ENCODE measurements at places on chromosomes 1 and 21.

DNA sequence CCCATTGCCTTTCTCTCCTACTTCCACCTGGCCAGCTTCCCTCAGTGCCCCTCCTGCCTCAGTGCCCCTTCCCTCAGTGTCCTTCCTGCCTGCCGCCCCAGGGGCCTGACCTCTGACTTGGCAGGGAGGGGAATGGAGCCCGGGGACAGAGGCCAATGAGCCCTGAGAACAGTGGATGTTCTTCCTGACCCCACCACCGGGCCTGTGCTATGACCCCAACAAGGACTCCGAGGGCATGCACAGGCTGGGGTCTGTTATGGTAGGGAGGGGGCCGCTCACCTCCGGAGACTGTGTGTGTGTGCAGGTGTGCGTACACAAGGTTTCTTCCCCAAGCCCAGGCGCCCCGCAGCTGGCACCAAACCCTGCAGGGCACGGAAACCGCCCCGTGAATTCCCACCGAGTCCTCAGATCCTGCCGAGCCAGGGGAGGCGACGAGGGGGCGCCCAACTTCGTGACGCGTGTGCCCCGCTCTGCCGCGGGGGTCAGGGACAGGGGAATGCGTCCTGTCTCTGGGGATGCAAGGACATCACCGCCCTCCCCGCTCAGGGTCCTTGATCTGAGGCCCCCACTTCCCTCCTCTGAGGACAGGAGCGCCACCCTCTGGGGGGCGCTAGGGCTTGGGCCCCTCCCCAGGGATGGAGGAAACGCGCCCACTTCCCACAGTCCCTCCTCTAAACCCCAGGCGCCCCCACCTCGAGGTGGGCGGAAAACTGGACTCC lies 766 bp downstream of the RAP1GAP start:
- DNase-seq: no peak

DNA sequence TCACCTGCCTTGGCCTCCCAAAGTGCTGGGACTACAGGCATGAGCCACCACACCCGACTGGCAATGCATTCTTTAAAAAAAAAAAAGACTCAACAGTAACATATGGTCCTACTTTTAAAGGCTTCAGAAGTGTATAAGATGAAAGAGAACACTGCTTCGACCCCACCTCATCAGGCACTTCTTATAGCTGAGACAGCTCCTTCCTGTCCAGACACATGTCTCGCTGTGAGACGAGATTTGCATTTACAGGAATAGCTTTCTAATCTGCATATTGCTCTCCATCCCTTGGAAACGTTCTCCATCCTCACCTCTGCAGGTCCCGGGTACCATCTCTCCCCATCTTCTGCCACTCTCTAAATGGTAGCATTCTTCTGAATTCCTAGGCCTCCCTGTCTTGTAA lies 6.7 kb downstream of the AZIN2 start:
- DNase-seq: no peak

DNA sequence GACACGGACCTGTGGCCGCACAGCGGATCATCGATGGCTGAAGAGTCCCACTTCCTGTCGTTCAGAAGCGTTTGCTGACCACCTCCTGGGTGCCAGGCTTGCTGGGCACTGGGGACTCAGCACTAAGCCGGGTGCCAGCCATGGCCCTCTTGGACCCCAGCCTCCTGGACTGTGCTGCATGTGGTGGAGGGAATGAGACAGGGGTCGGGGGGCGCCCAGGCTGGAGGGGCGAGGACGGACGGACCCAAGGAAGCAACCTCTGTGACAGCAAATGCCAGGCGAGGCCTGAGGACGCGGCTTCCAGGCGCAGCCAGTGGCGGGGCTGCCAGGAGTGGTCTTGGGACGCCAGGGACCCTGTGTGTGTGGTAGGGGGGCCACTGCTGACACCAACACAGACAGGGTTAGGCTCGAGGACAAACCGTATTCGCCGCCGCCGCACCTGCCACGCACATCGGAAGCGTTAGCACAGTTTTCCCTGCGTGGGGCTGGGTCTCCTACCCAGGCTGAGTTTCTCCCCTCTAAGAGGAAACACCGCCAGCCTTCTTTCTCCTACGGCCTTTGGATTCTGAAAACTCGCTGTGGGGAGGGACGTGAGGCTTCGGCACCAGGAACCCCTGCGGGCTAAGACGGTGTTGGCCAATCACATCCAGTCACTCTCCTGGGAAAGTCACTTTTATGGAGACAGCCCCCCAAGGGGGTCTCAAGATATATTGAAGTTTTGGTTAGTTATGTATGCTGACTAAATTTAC lies 3.1 kb upstream of the MXRA8 start:
- no peak for DNase-seq

DNA sequence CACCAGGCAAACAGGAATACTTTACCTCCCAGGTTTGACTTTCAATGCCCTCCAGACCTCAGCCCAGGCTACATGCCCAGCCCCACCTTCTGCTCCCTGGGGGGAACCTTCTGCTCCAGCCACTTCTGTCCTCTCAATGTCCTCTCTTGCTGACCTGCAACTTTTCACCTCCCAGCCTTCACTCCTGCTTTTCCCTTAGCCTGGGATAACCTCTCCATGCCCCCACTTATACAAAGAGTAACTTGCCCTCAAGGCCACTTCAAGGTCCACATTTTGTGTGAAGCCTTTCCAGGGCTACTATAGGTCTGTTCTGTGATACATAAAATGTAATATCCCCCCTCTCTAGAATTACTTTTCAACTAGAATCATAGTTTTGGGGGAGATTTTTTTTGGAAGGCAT lies 21.7 kb downstream of the SERTAD4 start:
- no peak for DNase-seq

DNA sequence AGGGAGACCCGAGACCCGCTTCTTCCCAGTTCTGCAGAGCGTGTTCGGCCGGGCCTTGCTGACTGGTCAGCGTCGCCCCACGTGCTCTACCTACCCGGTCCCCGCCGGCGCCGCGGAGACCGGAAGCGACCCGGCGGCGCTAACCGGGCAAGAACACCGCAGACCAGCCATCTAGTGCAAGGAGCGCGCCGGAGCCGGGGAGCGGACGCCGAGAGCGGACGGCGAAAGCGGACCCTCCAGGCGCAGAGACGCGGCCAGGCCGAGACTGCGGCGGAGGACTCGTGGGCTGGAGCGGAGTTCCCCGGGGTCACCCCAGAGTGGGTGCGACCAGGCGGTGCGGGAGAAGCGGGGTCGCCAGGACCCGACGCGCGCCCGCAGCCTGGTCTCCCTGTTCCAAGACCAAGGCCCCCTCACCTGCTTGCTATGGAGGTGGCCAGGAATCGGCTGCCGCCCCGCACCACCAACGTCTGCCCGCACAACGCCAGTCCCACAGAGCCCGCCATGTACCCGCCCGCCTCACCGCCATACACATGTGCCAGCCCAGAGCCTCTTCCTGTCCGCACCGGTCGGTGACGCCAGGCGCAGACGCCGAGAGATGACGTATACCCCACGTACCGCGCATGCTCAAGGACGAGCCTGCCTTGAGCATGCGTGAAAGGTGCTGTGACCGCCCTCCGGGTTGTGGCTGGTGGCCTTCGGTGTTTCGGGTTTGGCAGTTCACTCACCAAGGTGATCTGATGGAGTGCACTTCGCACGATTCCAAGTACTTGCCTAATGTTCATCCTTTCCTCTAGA lies at the start of gene WDR4:
Gene WDR4, minus strand, starts transcription at position 547 of the 795 bp plus-strand sequence. Its CDS starts 44 bp downstream, at position 503.
- DNase-seq: peak; percentile 100

DNA sequence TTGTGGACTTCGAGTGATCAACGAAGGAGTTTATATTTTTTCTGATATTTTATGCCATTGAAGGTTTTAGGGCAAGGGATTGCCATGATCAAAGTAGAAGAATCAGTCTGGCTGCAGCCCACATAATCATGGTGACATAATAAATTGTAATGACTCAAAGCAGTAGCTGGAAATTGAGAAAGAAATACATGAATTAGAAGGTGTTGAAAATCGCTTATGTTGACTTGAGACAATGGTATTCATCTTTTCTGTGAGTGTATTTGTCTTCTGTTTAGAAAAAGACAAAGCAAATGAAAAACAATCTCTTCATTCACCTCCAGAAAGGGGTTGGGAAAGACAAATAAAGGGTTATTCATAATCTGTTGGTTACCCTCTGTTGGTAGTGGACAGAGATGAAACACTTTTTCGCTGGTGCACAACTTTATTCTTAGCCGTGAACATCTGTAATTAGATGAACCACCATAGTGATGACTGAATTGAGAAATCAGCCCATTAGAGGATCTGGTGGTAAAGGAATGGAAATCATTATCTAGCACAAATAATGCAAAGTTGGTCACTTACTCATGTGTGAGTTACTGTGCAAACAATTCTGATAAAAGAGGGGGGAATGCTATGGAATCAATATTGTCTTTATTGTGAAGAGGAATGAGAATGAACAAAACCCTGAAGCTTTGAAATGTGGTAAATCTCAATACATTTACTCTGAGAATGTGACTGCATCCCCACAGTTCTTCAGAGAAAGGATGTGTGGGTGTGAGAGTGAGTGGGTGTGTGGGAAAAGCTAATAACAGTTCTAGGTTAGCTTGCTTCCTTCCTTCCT lies 121.8 kb downstream of the NTNG1 start:
- DNase-seq: no peak

GRCh38 chr1:152533327-152533938 lies 19.2 kb downstream of the CRCT1 start:
- DNase-seq: peak; percentile 80

GRCh38 chr1:23282957-23283356 lies 61.1 kb downstream of the HNRNPR start:
- DNase-seq: no peak

DNA sequence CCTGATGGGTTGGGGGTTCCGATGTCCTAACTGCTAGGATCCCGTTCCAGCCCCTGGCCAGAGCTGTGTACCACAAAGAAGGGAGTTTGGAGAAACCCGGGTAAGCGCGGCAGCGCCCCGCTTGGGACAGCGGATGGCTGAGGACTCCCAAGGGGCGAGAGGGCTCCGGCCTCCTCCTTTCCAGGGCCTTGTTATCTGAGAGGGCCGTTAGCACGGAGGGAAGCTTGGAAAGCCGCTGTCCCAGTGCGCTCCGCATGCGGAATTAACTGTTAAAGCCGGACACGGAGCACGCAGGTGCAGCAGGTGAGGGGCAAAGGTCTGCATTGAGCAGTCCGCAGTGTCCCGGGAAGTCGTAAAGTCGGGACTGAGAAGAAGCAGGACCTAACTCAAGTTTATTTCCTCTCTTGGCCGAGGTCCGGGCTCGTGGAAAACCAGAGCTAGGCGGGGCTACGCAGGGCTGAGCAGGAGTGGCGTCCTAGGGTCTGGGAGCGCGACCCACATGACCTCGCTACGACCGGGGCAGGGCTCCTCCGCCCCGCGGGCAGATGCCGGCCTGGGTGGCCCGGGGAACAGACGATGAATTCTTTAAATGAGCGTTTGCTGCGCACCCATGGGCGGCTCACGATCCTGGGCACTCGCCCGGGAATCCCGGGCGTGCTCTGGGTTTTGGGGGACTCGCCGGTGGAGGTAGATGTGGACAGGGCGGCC lies 4.5 kb downstream of the LHX4 start:
- no peak for DNase-seq

DNA sequence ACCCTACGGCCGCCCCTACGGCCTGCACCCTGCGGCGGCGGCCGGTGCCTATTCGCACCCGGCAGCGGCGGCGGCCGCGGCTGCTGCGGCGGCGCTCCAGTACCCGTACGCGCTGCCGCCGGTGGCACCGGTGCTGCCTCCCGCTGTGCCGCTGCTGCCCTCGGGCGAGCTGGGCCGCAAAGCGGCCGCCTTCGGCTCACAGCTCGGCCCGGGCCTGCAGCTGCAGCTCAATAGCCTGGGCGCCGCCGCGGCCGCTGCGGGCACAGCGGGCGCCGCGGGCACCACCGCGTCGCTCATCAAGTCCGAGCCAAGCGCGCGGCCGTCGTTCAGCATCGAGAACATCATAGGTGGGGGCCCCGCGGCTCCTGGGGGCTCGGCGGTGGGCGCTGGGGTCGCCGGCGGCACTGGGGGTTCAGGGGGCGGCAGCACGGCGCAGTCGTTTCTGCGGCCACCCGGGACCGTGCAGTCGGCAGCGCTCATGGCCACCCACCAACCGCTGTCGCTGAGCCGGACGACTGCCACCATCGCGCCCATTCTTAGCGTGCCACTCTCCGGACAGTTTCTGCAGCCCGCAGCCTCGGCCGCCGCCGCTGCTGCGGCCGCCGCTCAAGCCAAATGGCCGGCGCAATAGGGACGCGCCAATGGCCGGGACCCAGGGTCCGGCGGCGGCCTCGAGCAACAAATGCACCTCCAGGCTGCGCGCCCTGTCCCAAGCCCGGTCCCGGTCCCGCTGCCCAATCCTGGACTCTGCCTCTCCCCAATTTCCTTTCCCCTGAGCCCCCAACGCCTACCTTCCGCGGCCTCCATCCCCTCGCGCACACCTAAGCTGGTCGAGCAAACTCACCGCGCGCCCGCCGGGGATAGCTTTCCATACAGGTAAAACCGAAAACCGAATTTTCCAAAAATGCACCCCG lies 1.8 kb downstream of the FOXD3 start:
- DNase-seq: no peak

DNA sequence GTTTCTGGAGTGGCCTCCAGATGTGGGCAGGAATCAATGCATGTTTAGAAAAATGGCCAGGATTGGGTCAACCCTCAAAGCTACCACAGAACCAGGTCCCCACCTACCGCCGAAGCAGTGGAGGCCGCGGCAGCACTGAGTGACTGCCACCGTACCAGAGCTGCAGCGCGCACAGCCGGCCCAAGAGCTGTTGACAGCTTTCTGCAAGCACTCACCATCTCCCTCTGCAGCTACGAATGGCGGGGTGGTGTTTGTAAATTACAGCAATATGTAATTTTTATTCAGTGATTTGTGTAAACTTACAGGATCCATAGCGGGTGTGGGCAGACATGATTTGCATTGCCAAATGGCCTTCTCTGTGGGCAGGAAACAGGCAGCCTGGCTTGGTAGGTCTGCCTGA lies 96.4 kb downstream of the CAMK2N1 start:
- no peak for DNase-seq

DNA sequence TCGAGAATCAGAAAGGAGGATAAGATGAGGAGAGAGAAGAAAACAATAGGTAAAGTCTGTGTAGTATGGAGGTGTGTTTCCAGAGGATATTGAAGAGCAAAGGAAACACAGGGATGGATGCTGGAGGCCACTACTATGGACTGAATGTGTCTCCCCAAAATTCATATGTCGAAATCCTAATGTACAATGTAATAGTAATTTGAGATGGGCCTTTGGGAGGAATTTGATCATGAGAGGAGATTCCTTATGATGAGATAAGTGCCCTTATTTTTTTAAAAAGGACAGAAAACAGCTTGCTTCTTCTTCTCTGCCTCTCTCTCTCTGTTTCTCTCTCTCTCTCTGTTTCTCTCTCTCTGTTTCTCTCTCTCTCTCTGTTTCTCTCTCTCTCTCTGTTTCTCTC lies 602.2 kb upstream of the ADAMTS5 start:
- no peak for DNase-seq

DNA sequence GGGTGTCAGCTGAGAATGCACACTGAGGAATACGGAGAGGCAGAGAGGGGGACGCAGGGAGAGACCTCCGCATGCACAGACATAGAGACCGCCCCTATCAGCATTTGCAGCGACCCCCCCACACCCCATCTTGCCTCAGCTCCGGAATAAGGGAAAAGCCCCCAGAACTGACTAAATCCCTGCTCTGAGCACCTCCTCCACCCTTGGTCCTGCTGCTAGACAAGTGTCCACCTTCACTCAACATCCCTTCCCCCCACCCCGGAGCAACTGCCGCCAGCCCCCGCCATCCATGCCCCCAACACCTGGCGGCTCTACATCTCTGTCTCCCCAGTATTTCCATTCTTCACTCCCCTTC lies 769 bp downstream of the SV2A start:
- no peak for DNase-seq
